Stimulated activated CD4-positive, alpha-beta T cell treated with anti-CD3 and anti-CD28 coated beads, Interleukin-15, amount 100 ng/mL, for 24 hours (primary cell): ENCODE measurements at places on chromosomes 3 and 15.
A peak's percentile ranks its signal among the peaks of the same experiment; 100 is the strongest.

GRCh38 chr15:83092309-83092976 is 15.0 kb upstream of the TM6SF1 start:
- DNase-seq, result peak; percentile 18

GRCh38 chr15:71414853-71415252 is 299.6 kb downstream of the THSD4 start:
- DNase-seq, result no peak

GRCh38 chr3:161233557-161233956 is 12.4 kb downstream of the NMD3 start:
- DNase-seq, result no peak

DNA sequence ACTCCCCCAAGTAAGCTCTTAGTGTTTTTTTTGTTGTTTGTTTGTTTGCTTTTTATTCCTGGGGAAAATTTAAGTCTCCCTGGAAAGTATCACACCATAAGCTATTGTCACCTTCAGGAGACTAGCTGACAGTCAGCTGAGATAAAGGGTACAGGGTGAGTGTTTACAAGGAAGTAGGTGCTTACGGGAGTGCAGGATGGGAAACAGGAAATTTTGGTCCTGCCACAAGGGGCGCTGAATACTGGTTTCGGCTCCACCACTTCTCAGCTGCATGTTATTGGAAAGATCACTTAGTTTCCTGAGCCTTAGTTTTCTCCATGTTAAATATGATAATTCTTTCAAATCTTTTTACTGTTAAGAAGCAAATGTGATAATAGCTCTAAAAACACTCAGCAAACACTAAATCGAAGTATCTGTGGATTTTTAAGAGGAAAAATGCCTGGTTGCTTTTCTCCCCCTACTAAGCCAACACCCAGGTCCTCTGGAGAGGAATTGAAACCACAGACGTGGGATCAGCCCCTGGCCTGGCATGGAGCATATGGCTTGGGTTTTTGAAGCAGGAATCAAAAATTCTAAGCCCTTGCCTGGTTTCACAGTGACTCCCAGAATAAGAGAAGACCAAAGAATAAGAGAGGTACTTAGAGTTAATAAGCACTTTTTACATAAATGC is 90.7 kb downstream of the SCN11A start:
- peak; percentile 38 for DNase-seq

- DNase-seq, result no peak
These were observed 5.6 kb upstream of the LRRC2 start for GRCh38 chr3:46571684-46572083.

- no peak for DNase-seq
These were observed 185.1 kb upstream of the POU1F1 start for GRCh38 chr3:87461443-87461842.

DNA sequence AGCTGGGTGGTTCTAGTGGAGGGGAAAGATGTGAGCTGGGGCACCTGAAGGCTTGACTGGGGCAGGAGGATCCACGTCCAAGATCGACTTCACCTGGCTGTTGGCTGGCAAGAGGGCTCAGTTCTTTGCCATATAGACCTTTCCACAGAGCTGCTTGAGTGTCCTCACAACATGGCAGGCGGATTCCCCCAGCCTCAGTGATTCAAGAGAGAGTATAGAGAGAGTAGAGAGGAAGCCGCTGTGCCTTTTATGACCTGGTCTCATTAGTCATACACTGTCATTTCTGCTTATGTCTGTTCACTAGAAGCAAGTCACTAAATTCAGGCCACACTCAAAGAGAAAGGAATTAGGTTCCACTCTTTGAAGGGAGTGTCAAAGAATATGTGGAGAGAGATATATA is 101.6 kb downstream of the APBA2 start:
- DNase-seq, result no peak
